ENCODE measurements at places on chromosomes 1 and 21. TPM values are rescaled to one million over a fixed set of nuclear protein-coding genes. Genes with fewer than 3 reads are reported as not detected.

The CELA2B gene
- total RNA-seq: not detected

The CFHR2 gene
- not detected for total RNA-seq

The CYP4A11 gene
- total RNA-seq: not detected

The KCNJ6 gene
- total RNA-seq: not detected

- DNase-seq: no peak
These were observed 54.4 kb upstream of the DIP2A start for GRCh38 chr21:46404306-46404705.

GRCh38 chr1:178727014-178727895 lies 2.2 kb downstream of the RALGPS2 start:
- DNase-seq: no peak

- no peak for DNase-seq
These were observed 6.6 kb upstream of the ADORA3 start for GRCh38 chr1:111509997-111510375.

DNA sequence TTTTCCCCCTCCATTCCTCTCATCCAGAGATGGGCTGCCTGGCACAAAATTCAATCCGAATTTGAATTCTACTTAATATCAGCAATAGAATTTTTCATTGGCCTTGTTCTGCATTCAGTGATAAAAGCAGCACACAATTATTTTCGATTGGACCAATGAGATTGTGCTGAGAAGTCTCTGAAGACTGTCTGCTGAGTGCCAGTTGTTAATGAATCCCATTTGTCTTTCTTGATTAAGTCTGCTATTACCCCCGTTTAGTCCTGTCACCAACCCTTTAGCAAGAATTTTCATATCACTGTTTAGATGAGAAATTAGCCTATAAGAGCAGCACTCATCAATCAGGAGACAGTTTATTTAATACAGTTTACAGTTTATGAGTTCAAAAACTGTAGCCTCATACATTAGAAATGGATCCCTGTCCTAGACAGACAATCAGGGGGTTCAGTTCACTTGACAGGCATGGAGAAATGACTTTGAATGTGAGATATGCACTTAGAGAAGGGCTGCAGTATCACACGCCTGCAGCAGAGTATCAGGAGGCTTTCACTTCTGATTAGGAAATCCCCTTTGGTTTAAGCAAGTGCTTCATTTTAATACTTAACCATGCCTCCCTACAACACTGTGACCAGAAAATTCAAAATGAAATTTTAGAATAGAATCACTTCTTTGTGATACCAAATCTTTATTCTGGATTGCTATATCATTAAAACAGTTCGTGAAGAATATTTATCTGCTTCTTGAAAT lies 304.7 kb upstream of the PTBP2 start:
- DNase-seq: no peak

All from activated CD8-positive, alpha-beta T cell treated with anti-CD3 and anti-CD28 coated beads for 36 hours (primary cell).